ENCODE measurements at places on chromosomes 12 and 14.
A peak's percentile ranks its signal among the peaks of the same experiment; 100 is the strongest.

- DNase-seq: no peak
These were observed 3.1 kb downstream of the PRB4 start for GRCh38 chr12:11307143-11307542.

GRCh38 chr12:78249578-78249977, 418.9 kb downstream of the NAV3 start:
- peak; percentile 27 for DNase-seq

DNA sequence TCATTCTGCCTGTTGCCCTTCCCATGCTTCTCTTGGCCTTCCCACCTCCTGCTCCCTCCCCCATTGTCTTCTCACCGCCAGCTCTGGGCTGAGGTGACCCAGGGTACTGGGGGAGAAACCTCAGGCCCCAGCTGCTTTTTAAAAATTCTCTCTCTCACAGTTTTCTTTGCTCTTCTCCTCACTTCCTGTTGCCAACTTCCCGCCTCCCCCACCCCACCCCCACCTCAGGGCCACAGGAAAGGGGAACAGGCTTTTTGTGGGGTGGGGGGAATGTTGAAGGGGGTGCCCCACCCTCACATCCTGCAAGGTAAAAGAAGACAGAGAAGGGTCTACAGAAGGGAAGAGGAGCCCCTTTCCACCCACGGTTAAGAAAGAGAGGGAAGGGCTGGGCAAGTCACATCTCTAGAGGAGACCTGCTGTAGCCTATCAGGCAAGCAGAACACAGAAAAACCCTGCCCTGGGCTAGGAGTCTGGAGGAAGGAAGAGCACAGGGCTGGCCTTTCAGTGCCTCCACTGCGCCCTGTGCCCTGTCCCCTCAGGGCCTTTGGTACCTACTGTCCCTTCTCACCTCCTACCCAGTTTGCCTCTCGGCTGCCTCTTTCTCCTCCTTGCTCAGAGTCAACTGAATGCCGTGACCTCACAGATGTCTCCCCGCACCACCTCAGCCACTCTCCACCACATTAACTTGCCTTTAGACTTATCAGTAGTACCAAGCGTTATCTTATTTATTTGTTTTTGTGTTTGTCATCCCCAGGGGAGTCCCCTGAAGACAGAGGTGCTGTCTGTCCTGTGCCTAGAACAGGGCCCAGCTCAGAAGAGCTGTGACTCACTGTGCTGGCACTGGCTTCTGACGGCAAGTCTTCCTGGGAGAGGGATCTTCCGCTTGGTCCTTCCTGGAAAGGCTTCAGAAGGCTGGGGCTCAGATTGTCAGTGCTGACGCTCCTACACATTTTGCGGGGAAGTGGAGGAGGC, 1.7 kb downstream of the ARHGAP9 start:
- no peak for DNase-seq

DNA sequence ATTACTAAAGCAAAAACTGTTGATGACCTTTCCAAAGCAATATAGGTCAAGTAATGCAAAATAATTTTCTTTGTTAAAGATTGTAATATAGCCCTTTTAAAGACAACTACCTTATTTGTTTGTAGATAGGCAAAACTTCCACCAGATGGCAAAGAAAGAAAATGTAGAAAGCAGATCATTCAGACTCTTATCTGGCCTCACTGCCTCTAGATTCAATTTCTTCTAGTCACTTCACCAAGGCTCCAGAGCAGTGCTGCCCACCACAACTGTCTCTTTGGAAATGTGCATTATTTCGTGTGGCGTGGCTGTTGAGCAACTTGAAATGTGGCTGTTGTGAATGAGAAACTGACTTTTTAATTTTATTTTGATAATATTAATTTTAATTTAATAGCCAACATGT, 127.1 kb downstream of the ITPR2 start:
- no peak for DNase-seq

GRCh38 chr14:31990926-31991572, 86.1 kb upstream of the ARHGAP5 start:
- DNase-seq: no peak

- no peak for DNase-seq
These were observed 23.5 kb downstream of the KTN1 start for GRCh38 chr14:55603401-55603953.
